ENCODE measurements at places on chromosomes 3 and 15.

DNA sequence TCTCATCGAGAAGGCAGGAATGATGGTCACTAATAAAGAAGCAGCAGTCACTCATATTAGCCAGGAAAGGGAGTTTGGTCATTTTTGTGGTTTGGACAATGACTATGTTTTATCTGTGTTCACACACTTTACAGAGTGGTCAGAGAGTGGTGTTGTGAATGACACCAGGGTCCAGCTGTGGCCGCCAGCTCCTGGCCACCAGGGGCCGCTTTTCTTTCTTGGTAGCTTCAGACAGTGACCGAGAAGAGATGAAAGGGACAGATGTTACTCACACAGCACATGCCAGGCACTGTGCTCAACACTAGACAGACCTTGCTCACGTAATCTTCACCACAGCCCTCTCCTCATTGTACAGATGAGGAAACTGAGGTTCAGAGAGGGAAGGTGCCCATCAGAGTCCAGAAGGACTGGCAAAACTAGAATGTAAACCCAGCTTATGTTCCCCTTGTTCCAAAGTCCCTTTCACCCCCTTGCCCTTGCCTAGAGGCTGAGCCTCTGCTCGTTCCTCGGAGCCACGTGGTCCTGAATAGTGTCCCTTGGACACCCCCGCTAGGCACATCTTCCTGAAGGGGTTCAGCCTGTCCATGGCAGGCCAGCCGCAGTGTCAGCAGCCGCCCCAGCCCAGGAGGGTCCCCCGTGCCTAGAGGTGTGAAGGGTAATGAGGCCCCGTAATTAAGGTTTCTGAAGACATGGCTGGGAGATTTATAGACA is 55.6 kb downstream of the CYP11A1 start:
- no peak for DNase-seq

DNA sequence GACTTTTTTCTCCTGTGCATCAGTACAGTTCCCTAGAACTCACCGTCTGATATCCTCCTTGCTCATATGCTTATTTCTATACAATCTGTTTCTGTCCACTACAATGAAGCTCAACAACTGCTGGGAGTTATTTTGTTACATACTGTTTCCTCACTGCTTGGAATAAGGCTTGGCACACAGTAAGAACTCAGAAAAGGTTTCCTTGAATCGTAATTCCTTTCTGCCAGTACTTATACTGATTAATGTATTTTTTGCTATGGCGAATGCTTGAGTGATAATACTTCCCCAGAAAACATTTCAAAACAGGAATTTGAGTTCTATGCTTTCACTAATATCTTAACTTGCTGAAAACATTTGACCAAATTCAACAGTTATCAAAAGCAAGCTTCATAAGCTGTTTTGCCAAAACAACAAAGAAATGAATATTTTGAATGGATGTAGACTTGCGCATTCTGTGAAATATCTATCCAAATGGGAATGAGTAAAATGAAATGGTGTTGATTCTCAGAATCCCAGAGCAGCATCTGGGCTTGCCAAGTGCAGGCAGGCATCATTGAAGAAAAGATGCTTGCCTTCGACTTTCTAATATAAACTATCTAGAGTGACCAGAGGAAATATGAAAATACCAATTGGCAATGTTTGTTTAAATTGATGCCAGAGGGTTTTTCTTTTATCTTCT is 286.3 kb downstream of the RAP2B start:
- DNase-seq: no peak

DNA sequence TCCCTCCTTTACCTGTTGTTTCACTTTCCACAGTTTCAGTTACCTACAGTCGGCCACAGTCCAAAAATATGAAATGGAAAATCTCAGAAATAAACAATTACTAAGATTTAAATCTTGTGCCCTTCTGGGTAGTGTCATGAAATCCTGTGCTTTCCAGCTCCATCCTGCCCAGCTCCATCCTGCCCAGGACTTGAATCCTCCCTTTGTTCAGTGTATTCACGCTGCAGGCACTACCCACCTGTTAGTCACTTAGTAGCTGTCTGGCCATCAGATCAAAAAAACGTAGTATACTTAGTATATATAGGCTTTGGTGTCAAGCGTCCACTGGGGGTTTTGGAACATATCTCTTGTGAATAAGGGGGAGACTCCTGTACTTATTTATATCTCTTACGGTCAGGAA is 329.0 kb upstream of the SEMA6D start:
- no peak for DNase-seq

- DNase-seq: no peak
Observed at GRCh38 chr3:187072102-187072501, 67.2 kb downstream of the RPL39L start.

- no peak for DNase-seq
Observed at GRCh38 chr15:90154861-90155626, 46.1 kb upstream of the SEMA4B start.

GRCh38 chr3:178540184-178540583 is 3.9 kb downstream of the KCNMB2 start:
- no peak for DNase-seq

DNA sequence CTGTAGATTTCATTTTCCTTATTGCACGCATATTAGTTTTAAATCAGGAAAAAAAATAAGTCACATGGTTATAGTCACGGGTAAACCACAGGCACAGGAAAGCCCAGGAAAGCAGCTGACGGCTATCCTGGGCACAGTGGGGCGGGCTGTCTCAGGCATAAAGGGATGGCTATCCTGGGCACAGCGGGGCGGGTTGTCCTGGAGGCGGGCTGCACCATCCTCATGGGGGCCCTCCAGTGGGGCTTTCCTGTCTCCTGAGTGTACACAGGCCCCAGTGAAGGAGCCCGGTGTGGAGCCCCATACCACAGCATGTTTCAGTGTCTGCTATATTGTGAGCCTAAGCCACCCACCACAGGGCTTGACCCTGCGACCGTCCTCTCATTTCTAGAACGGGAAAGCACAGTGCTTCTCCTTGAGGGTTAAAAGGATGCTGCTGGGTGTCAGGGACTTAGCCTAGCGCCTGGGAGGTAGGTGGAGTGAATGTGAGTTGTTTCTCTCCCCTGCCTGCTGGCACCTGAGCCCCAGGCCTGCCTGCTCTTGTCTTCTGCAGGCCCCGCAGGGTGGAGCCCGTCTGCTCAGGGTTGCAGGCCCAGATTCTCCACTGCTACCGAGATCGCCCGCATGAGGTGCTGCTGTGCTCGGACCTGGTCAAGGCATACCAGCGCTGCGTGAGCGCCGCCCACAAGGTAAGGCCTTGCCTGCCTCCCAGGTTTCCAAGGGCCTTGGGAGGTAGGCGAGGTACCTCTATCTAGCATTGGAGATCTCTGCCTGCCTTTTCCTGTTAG is 25.9 kb upstream of the PLXNA1 start:
- DNase-seq: no peak

DNA sequence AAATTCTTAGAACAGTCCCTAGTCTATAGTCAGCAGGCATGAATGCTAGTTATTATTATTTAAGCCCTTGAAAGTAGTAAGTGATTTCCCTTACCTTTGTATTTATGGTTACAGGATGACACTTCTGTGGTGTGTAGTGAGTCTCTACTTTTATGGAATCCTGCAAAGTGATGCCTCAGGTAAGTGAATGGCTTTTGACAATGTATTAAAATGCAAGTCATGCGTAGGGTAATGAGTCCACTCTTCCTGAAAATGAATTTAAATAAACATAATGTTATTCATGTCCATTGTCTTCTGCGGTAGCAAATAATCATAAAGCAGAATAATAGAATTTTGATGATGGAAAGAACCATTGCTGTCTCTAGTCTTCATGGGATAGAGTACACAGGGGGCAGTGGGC is 50.3 kb downstream of the IL1RAP start:
- DNase-seq: no peak

- no peak for DNase-seq
Observed at GRCh38 chr15:64237677-64238076, 74.9 kb upstream of the PPIB start.

- DNase-seq: no peak
Observed at GRCh38 chr15:88127432-88127790, 129.1 kb downstream of the NTRK3 start.
